ENCODE measurements at places on chromosomes 4 and X. TPM values are rescaled to one million over a fixed set of nuclear protein-coding genes. Genes with fewer than 3 reads are reported as not detected.

Gene TASL
- total RNA-seq: 0.49 TPM

Gene FHIP1A
- total RNA-seq: 20.4 TPM

GRCh38 chr4:28357990-28358389 lies 1497.3 kb downstream of the STIM2 start:
- DNase-seq: no peak

Gene ARR3
- not detected for total RNA-seq

DNA sequence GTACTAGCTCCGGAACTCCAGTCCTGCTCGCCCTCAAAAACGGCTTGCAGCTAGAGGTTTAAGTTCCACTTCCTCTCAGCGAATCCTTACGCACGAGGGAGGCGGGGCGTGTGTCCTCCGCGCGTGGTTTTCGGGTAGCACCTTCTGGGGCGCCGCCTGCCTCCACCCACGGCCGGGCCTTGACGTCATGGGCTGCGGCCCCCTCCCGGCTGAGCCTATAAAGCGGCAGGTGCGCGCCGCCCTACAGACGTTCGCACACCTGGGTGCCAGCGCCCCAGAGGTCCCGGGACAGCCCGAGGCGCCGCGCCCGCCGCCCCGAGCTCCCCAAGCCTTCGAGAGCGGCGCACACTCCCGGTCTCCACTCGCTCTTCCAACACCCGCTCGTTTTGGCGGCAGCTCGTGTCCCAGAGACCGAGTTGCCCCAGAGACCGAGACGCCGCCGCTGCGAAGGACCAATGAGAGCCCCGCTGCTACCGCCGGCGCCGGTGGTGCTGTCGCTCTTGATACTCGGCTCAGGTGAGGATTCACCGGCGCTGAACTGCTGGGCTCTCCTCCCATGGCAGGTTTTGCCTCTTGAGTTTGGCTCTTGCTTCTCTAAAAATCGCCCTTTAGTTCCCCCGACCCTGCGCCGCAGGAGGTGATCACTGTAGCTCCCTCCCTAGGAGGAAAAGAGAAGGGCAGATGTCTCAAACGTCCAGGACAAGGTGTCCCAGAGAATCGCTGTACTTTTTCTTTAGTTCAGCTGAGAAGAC lies at the start of gene AREG:
AREG (plus strand) TSS at position 246 of the 752 bp plus-strand sequence; CDS start at position 456, 210 bp downstream.
- DNase-seq: no peak

- DNase-seq: no peak
Observed at GRCh38 chrX:103549916-103550315, 30.6 kb upstream of the RAB40A start.

GRCh38 chr4:16775411-16776154 lies 122.9 kb downstream of the LDB2 start:
- no peak for DNase-seq

Gene TAF7L
- 2.5 TPM for total RNA-seq

Gene NDST4
- not detected for total RNA-seq

- no peak for DNase-seq
Observed at GRCh38 chrX:5236749-5237148, 991.9 kb downstream of the NLGN4X start.

Gene CCNB3
- total RNA-seq: 0.25 TPM

Gene ABCG2
- total RNA-seq: 7.4 TPM

- no peak for DNase-seq
Observed at GRCh38 chr4:109690690-109691410, 12.4 kb downstream of the CASP6 start.

GRCh38 chr4:138007572-138007971 lies 234.6 kb downstream of the SLC7A11 start:
- DNase-seq: no peak

DNA sequence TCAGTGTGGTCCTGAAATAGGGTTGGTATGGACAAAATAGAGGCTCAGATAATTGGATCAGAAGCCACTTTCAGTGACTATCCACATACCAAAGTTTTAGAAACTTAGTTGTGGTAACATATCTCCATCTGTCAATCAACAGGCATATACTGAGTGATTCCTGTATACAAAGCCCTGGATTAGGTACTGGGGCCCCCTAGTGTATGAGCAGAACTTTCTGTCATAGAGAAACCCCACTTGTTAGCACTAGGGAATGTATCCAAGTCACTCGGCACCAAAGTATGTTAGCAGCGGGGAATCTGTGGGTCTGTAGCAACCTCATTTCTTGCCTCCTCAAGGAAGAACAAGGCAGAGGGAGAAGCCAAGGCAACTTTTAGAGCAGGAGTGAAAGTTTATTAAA lies 50.7 kb downstream of the MAP7D3 start:
- DNase-seq: no peak

Gene BANK1
- total RNA-seq: 1.5 TPM

- no peak for DNase-seq
Observed at GRCh38 chr4:165367040-165367439, 11.8 kb upstream of the CPE start.

Gene SLITRK2
- total RNA-seq: 0.49 TPM

- no peak for DNase-seq
Observed at GRCh38 chrX:16825264-16826035, 39.2 kb downstream of the TXLNG start.

- no peak for DNase-seq
Observed at GRCh38 chr4:168059251-168059650, 33.1 kb upstream of the ANXA10 start.

Gene SPACA5
- not detected for total RNA-seq

Gene ETFDH
- total RNA-seq: 20.4 TPM

Data from vagina (tissue), 2 donors.